ENCODE measurements at places on chromosomes 6 and 20. TPM values are rescaled to one million over a fixed set of nuclear protein-coding genes. Genes with fewer than 3 reads are reported as not detected.

SUMO4 gene
- 0.67 TPM for total RNA-seq

KHDRBS2 gene
- not detected for total RNA-seq

DNA sequence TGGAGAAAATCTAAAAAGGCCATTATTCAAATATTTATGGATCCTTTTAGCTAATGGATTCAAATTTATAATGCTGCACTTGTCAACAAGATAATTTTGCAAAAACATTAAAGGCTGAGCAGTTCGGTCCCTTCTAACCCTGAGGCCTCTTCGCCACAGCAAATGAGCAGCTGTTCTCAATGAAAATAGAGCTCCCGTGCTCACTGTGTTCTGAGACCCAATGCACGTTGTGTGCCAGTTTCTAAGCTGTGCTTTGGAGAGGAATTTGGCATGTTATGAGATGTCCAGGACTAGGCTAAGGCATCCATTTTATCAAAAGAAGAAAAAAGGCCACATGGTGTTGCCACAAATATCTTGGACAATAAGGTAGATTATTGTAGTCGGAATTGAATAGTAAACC is 220.1 kb upstream of the TSHZ2 start:
- DNase-seq: no peak

TBX18 gene
- 1.1 TPM for total RNA-seq

GRCh38 chr6:12528136-12528535 is 188.4 kb upstream of the PHACTR1 start:
- no peak for DNase-seq

DNA sequence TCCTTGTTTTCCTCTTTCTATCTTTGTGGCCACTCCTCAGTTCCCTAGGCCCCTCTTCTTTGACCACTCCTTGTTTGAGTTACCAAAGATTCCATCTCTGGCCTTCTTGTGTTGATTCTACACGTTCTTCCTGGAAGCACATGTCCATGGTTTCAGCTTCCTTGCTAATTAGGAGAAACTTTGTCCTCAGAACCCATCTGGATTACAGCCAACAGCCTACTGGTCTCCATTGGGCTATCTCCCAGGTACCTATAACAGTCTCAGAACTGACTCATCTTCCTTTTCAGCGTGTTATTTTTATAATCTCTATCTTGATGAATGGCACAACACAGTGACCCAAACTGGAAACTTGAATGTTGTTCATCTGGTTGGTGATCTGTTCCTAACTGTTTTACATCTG is 17.5 kb downstream of the PTPRA start:
- DNase-seq: no peak

GRCh38 chr20:13910492-13910891 is 79.9 kb downstream of the SEL1L2 start:
- DNase-seq: no peak

DNA sequence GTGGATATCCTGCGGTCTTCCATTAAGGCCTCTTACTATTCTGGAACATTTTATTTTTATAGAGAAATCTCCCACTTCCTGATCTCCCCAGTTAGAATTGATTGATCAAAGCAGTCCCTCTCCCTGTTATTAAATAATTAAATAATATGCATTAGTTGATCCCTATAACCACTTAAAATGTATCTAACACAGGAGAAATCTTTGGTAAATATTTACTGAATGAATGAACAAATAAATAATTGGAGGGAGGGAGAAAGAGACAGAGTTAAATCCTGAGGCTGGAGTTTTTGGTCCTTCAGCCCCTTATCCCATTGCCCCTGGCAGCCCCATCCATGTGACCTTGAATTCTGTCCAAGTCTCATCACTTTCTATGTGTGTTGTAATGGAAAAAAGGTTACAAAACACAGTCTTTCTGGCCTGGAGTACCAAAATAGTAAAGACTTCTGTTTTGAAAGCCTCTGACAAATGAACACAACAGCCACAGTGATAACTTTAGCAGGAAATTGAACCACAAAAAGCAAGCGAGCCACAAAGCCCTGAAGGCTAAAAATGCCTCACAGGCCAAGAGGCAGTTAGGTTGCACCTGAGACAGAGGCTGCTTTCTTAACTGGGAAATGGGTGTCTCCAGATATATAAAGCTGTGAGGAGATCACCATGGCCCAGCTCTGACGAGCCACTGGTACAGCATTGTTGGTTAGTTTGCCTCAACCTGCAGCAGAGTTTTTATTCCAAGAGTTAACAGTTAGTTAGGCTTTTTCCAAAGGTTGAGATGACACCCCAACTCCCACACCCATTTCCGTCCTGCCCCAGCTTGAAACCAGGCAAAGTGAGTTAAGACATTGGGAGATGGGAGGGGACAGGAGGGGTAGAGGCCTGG is 11.3 kb downstream of the NT5E start:
- DNase-seq: no peak

DNA sequence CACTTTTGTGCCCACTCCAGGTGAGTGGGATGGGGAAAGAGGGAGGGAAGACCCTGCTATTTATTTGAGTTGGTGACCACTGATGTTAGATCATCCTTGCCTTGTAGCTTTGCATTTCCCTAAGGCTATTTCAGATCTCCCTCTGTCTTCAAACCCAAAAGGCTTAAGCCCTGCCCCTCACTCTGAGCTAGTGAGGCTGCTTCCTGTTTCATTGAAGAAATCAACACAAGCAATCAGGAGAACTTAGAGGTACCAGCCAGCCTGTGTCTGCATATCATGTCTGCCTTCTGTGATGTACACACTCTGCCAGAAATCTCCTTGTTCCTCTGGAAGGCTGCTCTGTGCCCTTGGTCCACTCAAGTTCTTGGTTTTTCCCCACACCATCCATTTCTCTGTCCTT is 135.3 kb downstream of the ARID1B start:
- no peak for DNase-seq

GRCh38 chr6:111718990-111719389 is 113.3 kb upstream of the TRAF3IP2 start:
- no peak for DNase-seq

DNA sequence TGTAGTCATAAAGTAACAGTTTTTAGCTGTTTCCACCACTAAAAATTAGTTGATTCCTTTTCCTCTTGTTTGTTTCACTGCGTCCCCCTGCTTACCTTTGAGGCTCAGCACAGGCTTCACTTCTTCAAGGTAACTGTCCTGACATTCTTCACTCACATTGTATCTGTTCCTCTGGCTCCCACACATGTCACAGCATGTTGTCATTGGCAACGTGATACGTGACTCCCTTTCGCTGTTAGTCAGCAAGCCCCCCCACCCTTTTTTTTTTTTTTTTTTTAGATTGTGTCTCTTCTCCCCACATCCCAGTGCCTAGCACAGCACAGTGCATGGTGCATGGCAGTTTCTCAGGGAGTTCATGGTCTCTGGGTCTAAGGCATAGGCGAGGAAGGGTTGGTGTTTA is 13.3 kb downstream of the VAPB start:
- no peak for DNase-seq

SLC44A4 gene
- 2.1 TPM for total RNA-seq

GRCh38 chr20:19528286-19529030 is 229.6 kb upstream of the RIN2 start:
- DNase-seq: no peak

GRCh38 chr20:1946762-1947534 is 46.9 kb downstream of the PDYN start:
- DNase-seq: no peak

Data from lower leg skin (tissue), 4 donors.